ENCODE measurements at places on chromosomes 7 and 10.

DNA sequence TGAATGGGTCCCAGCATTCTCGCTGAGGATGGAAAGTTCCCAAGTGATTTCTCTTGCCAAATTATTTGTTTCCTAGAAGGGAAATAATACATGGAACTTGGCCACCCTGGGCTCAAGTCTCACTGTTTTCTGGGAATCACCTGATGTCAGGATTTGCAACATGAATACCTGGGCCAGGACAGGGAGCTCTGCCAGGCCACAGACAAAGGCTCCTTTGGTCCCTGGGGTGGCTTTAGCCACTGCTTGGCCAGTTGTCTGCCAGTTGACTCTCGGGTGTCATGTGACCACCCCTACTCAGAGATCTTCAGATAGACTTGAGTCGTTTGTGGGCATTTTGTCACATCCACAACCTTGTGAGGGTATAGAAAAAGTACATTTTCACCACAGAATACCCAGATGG, 258.0 kb upstream of the HABP2 start:
- DNase-seq: no peak

DNA sequence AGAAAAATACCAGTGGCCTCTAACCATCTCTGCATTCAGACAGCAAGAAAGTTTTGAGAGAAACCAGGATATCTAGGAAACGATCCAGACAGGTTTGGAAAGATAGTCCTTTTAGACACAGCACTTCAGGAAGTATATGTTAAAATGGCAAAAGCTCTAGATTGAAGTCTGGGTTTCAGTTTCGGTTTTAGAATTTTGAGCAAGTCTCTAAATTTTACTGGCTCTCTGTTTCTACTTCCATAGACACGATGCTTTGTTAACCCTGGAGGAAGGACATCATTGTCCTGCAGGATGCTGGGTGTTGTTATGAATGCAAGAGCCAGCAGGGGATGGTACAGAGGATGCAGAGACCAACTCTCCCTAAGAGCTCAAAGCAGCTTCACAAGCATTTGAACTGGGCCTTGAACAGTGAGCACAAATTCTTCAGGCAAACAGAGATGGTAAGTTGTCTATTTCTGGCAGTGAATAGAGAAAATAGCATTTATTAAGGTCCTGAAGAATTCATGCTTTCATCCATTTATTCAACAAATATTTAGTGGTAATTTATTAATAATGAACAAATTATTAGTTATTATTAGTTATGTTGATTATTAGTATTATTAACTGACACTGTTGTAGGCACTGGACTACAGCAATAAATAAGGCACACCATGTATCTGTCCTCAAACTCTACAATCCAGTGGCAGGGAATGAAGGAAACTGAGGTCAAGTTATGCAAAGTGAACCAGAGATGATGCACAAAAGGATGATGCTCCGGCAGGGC, 152.7 kb upstream of the NRP1 start:
- DNase-seq: no peak

DNA sequence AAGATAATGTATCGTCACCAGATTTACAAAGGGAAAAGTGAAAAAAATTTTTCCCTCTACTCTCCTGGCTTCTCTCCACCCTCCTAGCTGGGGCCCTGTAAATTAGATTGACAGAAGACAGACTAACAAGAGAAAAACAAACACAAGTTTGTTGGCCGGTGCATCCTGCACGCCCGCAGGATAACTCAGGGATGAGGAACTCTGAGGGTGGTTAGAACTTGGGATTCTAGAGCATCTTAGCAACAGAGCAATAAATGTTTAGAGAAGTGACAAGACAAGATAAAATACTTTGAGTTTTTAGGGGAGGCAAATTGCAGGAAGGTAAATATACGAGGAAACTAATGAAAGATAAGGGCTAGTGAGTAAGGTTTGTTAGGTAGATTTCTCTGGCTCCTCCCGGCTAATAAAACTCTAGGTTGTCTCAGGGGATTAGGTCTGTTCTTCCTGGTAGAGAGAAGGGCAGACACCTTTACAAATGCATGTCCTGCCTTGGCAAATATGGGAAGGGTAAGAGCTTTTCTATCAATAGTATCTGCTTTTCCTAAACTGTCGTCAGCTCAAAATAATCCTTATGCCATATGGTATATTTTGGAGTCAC, 4.3 kb upstream of the UCN3 start:
- DNase-seq: no peak

- DNase-seq: no peak
These were observed 4.7 kb downstream of the INTS1 start for GRCh38 chr7:1499367-1500029.

DNA sequence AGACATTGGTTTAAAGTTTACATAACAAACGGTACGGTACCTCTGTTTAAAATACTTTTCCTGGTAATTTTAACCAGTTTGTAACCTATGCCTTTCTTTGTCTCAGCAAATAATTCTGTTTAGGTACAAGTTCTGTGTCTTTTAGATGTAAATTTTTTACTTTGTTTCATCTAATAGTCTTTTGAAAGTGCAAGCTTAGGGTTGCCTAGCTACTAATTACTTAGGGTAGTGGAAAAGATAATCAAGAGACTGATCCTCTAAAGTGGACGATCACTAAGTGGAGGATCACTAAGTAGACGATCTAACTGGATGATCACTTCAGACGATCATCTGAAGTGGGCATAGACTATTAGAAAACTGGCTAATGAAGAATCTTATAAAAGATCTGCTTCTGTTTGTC, 16.1 kb upstream of the FKBP9 start:
- DNase-seq: no peak

DNA sequence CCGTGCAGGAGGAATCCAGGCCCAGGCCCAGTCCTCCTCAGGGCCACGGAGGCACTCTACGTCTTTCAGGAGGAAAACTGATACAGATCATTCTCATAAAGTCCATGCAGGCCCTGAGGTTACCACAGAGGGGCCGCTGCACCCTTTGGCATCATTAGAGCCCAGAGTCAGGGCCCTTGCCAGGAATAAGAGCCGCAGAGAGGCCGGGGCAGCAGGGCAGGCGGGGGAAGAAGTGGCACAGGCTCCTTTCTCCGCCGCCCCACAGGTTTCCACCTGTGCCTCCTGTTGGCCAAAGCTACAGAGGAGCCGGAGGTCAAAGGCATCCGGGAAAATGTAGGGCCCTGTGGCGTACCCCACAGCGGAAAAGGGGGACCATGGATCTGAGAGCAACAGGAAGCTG, 366.6 kb upstream of the SHH start:
- DNase-seq: no peak

DNA sequence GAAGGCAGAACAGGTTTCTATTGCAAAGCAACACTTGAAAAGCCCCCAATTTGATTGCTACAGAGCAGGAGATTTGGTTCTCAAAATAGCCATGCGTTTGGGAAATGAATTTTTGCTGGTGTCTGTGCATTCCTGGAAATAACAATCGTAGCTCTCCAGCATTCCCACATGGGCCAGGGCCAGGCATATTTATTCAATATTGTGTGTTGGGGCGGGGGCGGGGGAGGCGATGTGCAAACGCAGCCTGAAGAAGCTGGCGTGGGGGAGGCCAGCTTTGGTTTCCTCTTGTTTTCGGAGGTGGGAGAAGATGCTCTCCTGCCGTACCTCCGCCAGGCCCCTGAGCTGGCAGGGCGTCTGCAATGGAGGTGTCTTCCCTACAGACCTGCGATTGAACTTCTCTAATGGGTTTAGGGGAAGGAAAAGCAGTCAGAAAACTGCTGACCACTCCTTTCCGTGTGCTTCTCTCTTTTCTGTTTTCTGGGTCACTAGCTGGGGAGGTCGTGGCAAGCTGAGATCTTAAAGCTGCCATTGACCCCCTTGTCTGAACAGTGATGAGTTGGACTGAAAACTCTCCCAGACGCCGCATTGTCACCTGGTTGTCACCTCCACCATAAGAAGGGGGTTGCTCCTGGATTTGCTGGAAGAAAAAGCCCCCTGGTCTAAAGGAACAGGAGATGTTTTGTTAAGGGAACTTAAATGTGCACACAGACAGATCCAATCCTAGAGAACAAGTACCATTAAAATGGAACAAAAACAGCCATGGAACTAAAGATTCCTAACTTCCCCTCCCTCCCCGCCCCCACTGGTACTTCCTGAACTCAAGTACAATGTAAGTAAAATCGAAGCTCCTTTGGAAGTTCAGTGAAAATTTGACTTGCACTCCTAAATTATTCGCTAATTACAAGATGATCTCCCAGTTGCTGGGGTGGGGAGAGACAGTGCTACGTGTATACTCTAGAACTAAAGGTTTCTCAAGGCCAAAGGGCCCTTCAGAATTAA, 56.4 kb upstream of the HABP2 start:
- no peak for DNase-seq

Measured in effector memory CD8-positive, alpha-beta T cell (primary cell).